Iris pigment epithelial cell (primary cell): ENCODE measurements at places on chromosomes 6 and 20.

- peak; percentile 79 for DNase-seq
Observed at GRCh38 chr6:25458485-25458884, 179.3 kb downstream of the CARMIL1 start.

DNA sequence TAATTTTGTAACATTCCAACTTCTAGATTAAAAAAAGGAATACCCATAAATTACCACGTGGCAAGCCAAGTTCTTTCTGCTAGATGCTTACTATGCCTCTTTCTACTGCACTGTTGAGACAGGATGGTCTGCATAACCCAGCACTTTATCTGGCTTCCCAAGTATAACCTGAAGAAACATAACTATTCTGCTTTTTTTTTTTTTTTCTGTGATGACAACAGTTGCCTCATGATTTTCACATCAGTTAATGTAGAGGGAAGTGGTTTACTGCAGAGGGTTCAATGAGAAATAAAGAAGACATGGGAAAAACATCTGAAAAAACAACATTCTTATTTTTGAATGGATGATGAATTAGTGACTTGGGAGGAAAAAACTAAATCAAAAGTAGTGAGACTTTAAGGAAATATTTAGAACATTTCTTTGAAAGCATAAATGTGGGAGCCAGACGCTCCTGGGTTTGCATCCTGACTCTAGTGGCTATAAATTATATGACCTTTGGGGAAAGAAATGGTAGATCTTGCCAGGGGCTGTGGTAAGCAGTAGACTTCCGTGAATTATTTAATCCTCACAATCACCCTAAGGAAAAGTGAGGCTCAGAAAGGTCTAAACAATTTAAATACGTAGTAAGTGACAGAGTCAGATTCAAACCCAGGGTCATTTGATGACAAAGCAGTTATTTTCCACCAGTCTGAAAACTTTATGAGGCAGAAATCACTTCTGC, 230.7 kb downstream of the PHACTR1 start:
- no peak for DNase-seq

- DNase-seq = peak; percentile 27
Observed at GRCh38 chr6:48834706-48835105, 628.3 kb downstream of the MMUT start.

GRCh38 chr6:4606821-4607704, 169.1 kb upstream of the CDYL start:
- DNase-seq = peak; percentile 68

DNA sequence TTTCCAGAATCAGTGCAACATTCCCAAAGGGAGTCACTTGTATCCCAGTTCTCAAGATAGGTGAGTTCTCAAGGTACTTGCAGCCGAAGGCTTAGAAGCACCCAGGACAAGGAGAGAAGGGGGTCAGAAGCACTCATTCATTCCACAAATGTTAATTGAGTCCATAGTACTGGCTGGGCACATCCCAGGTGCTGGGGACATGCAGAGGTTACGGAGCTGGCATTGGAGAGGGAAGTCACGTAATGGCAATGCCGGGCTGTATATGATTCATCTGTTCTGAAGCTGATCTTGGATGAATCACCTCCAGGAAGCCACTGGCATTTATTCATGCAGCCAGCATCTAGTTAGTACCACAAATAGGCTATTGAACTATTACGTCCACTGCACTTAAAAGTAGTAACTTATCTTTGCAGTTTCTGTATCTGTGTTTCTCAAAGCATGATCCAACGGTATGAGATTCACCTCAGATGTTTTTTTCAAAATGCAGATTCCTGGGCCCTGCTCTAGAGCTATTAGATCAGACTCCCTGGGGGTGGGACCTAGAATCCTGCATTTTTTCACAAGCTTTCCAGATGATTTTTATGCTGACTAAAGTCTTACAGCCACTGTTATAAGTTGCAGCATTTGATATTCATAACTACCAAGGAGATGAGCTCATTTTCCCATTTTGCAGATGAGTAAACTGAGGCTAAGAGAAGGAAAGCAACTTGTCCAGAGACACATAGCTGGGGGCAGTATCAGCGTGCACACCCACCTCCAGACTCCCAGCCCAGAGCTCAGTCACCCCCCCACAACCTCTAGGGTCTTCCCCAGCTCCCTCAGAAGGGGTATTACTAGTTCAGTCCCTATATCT, 44.1 kb upstream of the ID1 start:
- DNase-seq = peak; percentile 97

- no peak for DNase-seq
Observed at GRCh38 chr6:167275436-167275835, 15.7 kb upstream of the UNC93A start.

- DNase-seq = no peak
Observed at GRCh38 chr6:148285205-148285604, 57.4 kb upstream of the SASH1 start.

DNA sequence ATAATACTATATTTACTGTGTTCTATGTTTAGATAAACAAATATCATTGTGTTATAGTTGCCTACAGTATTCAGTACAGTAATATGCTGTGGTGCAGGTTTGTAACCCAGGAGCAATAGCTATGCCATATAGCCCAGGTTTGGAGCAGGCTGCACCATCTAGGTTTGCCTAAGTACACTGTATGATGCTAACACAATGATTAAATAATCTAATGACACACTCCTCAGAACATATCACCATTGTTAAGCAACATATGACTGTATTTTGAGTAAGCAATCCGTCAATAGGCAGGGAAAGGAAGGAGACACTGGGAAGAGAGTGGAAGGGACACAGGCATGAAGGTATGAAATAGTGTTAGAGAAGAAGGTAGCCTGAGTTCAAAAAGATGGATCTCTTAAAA, 369.9 kb downstream of the PKHD1 start:
- no peak for DNase-seq
